ENCODE measurements at places on chromosomes 12 and 14.

- DNase-seq = no peak
These were observed 3.1 kb upstream of the GPRC5D start for GRCh38 chr12:12954878-12955625.

DNA sequence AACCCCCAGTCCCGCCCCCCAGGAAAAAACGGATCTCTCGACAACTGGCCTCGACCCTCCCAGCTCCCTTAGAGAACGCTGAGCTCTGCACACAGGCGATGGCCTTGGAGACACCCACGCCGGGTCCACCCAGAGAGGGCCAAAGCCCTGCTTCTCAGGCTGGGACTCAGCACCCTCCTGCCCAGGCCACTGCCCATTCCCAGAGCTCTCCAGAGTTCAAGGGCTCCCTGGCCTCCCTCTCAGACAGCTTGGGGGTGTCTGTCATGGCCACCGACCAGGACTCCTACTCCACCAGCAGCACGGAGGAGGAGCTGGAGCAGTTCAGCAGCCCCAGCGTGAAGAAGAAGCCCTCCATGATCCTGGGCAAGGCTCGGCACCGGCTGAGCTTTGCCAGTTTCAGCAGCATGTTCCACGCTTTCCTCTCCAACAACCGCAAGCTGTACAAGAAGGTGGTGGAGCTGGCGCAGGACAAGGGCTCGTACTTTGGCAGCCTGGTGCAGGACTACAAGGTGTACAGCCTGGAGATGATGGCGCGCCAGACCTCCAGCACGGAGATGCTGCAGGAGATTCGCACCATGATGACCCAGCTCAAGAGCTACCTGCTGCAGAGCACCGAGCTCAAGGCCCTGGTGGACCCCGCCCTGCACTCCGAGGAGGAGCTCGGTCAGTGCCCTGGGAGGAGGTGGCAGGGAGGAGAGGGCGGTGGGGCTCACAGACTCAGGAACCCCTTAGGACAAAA lies 95.8 kb downstream of the LGMN start:
- no peak for DNase-seq

- DNase-seq = no peak
These were observed 93.8 kb downstream of the MED13L start for GRCh38 chr12:116183741-116184141.

- no peak for DNase-seq
These were observed 44.6 kb downstream of the DDHD1 start for GRCh38 chr14:53108292-53109104.

GRCh38 chr12:52710730-52711129 lies 7.4 kb upstream of the KRT77 start:
- DNase-seq = no peak

DNA sequence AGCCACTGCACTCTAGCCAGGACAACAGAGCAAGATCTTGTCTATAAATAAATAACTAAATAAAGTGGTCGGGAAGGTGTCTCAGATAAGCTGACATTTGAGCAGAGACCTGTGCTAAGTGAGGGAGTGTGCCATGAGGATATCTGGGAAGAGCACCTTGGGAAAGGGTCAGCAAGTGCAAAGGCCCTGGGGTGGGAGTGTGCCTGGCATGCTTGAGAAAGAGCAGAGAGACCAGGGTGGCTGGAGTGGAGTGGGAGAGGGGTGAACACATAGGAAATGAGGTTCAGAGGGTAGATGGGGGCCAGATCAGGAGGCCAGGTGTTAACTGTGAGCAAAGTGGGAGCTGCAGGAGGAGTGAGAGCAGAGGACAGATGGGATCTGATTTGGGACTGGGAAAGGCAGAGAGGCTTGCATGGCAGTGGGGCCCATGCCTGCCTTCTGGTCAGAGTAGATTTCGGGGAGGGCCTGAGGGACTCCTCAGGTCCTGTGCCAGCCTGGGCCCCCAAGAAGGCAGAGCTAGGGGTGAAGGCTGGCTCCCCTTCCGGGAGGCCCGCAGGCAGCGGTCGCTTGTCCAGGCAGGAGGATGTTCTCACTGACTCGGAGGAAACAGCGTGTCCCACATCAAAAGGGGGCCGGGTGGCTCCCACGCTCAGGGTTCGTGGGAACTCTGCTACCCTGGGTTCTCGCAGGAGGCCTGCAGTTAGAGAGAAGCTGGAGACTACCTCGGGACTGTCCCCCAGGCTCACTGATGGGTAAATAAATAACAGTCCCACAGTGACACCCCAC lies 32.6 kb downstream of the DTX1 start:
- no peak for DNase-seq

- no peak for DNase-seq
These were observed 5.9 kb upstream of the ASB8 start for GRCh38 chr12:48163150-48163747.

- DNase-seq = no peak
These were observed 2.6 kb downstream of the EGLN3 start for GRCh38 chr14:33948145-33948868.

- DNase-seq = no peak
These were observed 28.5 kb downstream of the LGMN start for GRCh38 chr14:92719890-92720323.

Measured in H54 (cell line).